ENCODE measurements at places on chromosomes 7 and 10. TPM values are rescaled to one million over a fixed set of nuclear protein-coding genes. Genes with fewer than 3 reads are reported as not detected.

The C10orf71 gene
- not detected for total RNA-seq

The EBLN1 gene
- total RNA-seq = not detected

The CARD11 gene
- total RNA-seq = 72.1 TPM

The WAPL gene
- 54.2 TPM for total RNA-seq

The ZNF853 gene
- 4.5 TPM for total RNA-seq

The BHLHA15 gene
- not detected for total RNA-seq

The CUBN gene
- total RNA-seq = 0.73 TPM

The ABCB4 gene
- total RNA-seq = 0.44 TPM

The NAMPT gene
- total RNA-seq = 742 TPM

The VPS26A gene
- 46.7 TPM for total RNA-seq

The POP7 gene
- total RNA-seq = 83.3 TPM

The SFXN2 gene
- 30.6 TPM for total RNA-seq

The A1CF gene
- not detected for total RNA-seq

The FAM25C gene
- total RNA-seq = not detected

The TYW1B gene
- 4.7 TPM for total RNA-seq

The PDZD7 gene
- total RNA-seq = 0.31 TPM

All from CD8-positive, alpha-beta memory T cell (primary cell).